ENCODE measurements at places on chromosomes 12 and 14.
A peak's percentile ranks its signal among the peaks of the same experiment; 100 is the strongest.

DNA sequence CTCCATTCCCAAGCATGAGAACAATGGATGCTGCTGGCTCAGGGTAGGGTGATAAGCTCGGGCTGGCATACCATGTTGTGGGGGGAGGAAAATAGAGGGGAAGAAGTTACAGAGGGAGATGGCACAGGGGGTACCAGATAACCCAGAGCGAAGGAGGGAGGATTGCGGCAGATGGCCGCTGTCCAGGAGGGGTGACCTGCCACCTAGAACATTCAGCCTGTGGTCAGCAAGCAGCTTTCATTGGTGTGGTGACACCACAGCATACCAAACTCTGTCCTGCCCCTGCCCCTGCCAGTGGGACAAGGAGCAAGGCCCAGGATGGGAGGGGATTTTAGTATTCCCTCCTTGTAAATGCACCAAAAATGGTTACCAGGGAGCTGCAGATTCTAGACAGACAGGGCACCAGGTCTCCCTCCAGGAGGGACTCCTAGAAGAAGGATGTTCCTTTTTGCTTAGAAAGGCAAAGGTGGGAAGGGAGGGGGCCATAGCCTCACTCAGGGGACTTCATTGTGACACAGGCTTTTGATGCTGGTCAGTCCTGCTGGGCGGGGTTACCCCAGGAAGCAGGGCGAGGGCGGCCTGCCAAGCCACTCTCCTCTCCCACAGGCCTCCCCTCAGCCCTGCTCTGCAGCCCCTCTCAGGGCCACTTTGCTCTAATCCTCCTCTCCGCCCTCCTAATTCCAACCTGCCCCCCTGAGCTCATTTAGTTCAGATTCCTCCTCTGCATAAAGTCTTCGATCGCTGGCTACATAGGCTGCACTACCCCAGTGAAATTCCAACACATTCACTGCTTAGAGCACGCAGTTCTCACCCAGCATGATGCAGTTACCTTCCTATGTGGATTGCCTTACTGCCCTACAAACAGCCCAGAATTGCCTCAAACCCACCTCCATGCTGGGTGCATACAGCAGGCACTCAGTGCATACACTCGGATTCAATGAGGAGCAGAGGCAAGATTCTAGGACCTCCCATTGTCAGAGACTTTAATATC lies 36.0 kb upstream of the PLEKHG6 start:
- DNase-seq: peak; percentile 33

GRCh38 chr14:55610713-55611370 lies 30.8 kb downstream of the KTN1 start:
- no peak for DNase-seq

DNA sequence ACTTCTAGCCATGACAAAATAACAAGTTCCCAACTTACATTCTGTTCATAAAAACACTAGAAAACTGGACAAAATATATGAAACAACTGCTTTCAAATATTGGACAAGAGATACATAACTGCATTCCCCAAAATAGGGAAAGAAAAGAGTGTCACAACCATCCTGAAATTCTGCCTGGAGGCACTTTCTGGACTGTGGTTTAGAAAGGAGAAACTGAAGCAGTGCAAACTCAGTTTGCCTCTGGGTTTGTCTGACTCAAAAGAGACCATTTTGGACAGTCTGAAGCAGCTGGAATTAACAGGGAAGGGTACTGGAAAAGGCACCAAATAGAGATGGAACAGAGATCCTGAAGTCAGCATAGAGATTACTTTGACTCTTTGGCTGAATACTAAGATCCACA lies 11.3 kb upstream of the SYT1 start:
- no peak for DNase-seq

DNA sequence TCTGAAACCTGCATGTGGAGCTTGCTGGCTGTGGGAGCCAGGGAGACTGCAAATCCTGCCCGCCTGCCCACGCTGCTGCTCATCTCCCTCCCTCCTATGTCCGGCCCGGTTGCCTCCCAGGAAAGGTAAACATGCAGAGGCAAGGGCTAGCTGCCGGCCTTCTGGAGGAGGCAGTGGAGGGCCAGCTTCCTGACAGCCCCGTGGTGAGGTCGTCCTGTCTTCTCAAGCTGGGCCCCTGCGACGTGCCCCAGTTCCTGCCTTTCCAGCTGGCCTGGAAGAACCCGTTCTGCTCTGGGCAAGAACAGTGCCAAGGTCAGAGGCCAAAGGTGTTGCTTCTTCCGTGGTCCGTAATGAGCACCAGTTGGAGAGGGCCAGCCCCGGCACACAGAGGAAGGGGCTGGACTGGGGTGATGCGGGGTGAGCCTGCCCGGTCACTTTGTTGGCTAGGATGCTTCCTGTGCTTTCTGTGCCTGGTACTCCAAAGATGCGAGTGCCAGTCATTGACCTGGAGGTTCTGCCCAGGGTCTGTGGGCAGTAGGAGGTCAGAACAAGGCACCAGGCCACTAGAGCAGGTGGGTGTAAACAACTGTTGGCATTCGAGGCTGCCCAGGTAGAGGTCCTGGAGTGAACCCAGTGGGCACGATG lies 25.3 kb downstream of the TPCN1 start:
- peak; percentile 40 for DNase-seq

GRCh38 chr14:90649083-90649482 lies 167.1 kb downstream of the TTC7B start:
- DNase-seq: no peak

GRCh38 chr14:101481557-101481956 lies 79.7 kb upstream of the DIO3 start:
- DNase-seq: no peak

DNA sequence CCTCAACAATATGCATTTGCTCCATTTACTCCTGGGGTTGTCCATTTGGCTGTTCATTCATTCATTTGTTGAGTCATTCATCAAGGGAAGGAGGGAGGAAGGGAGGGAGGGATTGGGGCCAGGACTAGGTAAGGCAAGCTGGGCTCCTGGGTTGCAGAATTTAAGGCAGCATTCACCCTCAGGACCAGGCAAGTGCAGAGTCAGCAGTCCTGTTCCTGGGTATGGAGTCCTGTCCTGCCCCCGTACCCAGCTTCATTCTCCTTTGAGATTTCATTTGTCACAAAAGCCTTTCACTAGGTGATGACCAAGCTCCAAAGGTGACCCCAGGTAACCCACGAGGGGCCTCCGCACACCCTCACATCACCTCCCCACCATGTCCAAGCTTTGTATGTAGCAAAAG lies 178.1 kb downstream of the CHST11 start:
- DNase-seq: no peak

GRCh38 chr12:102484428-102484958 lies 4.1 kb upstream of the IGF1 start:
- DNase-seq: peak; percentile 51

- no peak for DNase-seq
These were observed 211.5 kb downstream of the PRKD1 start for GRCh38 chr14:29716150-29716549.

- no peak for DNase-seq
These were observed 59.7 kb downstream of the RCOR1 start for GRCh38 chr14:102652194-102652593.

- DNase-seq: no peak
These were observed 18.1 kb downstream of the BCL11B start for GRCh38 chr14:99253890-99254289.

DNA sequence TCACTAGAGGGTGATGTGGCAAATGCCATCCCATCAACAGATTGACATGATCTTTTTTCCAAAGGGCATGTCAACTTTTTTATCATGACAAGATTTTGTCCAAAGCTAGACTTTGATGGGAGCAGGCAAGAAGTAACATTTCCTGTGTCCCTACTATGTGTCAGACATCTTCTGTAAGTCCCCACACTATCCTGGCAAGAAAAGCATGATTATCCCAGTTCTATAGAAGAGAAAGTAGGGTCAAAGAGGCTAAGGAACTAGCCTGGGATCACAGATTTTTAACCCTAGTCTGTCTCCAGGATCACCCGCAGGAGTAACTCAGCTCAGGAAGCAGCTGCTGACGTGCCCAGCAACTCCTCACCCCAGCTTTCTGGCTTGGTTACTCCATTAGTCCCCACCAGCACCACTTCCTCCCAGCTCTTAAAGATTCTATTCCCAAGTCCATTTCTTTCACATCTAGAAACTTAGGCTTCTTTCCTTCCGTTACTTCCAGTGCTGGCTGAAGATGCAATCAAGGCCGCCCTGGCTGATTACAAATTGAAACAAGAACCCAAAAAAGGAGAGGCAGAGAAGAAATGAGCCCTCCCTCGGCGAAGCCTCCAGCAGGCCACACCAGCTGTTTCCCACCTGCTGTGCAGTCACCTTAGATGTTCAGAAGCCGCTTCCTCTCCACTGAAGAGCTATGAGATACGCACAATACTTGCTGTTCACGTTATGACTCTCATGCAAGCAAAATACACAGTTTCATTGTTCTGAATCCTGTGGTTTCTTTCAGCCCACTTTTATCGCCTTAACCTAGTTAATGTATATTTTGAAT lies 6.2 kb downstream of the ISCU start:
- no peak for DNase-seq

DNA sequence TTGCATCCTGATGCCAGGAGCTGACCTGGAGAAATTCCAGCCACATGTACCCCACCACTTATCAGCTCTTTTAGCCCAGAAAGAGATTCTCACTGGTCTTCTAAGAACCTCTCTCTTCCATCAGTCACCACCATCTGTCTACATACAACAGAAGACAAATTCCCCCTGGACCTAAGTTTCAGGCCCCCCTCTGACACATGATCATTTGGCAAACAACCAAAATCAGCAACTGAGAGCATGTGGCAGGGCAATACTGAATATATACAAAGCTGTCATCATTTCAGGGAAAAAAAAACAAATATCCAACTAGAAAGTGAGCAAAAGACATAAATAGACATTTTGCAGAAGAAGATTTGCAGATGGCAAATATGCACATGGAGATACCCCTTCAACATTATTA lies 180.2 kb downstream of the FOXN3 start:
- no peak for DNase-seq

DNA sequence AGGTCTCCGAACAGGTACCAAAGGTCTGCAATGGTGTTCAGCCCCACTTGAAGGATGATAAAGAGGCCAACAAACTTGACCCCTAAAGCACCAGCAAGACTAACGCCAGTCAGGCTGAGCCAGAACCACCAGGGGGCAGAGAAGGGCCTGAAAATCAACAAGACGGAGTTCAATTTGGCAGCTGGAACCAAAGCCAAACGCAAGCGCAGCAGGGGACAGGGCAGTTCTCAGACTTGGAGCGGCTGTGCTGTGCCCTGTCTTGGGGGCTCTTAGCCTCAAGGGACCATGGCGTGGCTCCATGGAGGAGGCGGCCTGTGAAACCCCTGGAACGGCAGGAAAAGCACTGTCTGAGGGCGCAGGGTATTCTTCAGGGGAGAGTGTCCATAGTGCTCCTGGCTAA lies 19.6 kb downstream of the POMT2 start:
- peak; percentile 80 for DNase-seq

- DNase-seq: no peak
These were observed 14.2 kb upstream of the NIN start for GRCh38 chr14:50845166-50845565.

GRCh38 chr14:104923640-104924420 lies 849 bp upstream of the PLD4 start:
- DNase-seq: no peak

GRCh38 chr14:58954901-58955861 lies 233.3 kb upstream of the DAAM1 start:
- no peak for DNase-seq

DNA sequence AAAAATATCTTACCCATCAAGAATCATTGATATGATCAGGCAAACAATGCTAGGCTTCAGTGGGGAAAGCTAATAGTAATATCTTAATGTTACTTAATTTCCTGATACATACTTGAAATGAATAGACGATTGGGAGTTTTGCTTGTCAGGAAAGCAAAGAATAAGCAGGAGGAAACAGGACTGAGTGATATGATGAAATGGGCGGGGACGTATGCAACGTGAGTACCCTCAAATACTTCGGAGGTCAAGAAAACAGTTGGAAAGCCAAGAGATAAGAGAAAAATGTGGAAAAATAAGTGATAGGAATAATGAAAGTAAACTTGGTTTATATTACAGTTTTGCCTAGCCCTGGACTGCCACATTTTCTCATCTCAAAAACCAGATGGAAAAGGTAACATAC lies 49.2 kb downstream of the METTL25 start:
- no peak for DNase-seq

GRCh38 chr12:113098441-113099028 lies 37.0 kb downstream of the RASAL1 start:
- DNase-seq: peak; percentile 97

DNA sequence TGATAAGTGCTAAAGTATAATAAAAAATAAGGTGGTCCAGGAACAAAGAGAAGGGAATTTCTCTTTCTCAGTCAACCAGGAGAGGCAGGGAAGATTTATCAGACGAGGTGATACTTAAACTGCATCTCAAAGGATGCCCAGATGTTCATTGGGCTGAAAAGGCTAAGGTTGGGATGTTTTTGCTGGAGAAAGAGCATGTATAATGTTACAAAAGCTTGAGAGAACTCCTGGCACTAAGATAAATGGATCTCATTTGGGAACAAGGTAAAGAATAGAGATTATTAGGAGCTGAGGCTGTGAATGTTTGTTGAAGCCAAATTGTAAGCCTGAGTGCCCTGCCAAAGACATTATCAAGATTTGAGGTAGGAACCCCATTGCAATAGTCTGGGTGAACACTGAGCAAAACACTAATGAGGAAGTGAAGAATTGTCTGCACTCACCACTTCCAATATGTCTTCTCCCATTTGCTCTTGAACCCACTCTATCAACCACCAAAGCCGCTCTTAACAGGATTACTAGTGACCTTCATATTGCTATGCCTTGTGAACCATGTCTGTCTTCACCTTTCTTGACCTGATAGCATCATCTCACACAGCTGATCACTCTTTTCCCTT lies 149.0 kb upstream of the ARID2 start:
- DNase-seq: no peak

GRCh38 chr14:39680777-39681176 lies 248.5 kb upstream of the FBXO33 start:
- no peak for DNase-seq

GRCh38 chr14:55019968-55020554 lies 6.8 kb downstream of the WDHD1 start:
- DNase-seq: no peak

- DNase-seq: no peak
These were observed 514.6 kb downstream of the FUT8 start for GRCh38 chr14:65926935-65927700.

- DNase-seq: peak; percentile 73
These were observed 13.1 kb downstream of the ASIC1 start for GRCh38 chr12:50070314-50071060.

DNA sequence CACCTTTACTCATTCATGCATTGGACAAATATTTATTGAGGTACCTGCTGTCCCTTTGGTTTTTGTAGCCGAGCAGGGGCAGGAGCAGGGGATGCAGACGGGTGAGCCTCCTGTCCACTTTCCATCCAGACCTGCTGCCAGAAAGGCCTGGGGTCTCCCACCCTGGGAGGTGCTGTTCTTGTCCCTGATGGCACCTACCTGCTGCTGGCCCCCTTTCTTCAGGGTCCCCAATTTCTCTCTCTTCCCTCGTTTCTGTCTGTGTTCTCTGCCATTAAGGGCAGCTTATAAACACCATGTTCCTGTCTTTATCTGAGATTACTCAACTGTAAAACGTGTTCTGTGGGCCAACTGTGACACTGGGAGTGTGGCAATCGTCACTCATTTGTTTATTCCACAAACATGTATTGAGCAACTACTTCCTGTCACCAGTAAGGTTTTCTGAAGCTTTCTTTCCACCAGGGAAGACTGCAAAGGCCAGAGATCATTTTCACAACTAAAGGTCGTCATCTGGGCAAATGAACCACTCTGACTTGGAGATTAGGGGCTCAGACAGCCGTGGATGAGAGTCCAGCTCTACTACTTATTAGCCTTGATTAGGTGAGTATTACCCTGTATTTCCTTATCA lies at the start of gene HAL:
HAL (minus strand) TSS at position 311 of the 625 bp plus-strand sequence. CDS start 434 bp downstream, outside the sequence.
- DNase-seq: peak; percentile 21

Measured in Calu3 (cell line).